ENCODE measurements at places on chromosomes 11 and 22. TPM values are rescaled to one million over a fixed set of nuclear protein-coding genes. Genes with fewer than 3 reads are reported as not detected.

DNA sequence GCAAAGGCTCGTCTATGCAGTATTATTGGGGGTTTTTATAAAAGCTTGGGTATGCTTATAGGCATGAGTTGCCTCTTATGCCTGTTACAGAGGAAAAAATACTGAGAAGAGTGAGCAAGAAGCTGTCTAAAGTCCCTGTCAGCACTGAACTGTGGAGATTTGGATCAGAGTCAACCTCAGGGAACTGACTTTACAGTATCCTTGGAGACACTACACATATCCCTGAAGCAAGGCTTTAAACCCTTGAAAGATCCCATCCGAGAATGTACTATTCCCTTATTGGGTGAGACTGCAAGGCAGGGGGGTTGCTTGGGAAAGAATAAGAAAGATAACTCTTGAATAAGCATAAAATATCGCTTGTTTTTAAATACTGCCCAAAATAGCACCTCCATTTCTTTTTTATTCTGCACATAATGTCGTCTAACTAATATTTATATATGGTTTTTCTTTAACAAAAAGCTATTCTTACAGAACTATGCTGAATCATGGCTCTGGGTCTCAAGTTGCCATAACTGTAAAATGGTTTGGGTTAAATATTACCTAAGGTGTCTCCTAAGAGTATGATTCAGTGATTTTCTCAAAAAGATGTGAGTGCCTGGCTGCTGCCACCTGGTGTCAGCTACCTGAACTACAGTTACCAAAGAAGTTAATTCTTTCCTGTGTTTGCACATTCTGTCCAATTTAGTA is 1062.8 kb downstream of the DLG2 start:
- peak; percentile 62 for DNase-seq

DNA sequence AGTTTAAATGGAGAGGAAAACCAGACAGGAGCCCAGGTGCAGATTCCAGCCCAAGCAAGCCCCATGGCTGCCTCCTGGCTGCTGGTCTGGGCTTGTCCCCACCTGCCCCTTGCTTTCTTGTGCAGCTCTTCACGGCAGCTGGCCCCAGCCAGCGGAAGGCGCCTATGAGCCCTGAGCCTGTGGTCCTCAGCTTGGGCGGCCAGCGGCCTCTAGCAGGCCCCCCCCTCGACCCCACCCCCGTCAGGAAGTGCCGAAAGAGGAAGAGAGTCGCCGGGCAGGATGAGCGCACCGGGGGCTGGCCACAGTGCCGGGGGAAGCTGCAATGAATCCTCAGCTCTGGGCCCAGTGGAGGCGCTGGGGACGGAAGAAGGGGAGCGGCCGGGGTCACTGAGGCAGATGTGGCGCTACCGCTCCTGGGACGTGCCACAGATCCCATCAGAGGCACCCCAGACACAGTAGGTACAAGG is 2.1 kb upstream of the DGKZ start:
- DNase-seq: no peak

GRCh38 chr22:27804470-27805297 is 3.1 kb upstream of the MN1 start:
- no peak for DNase-seq

DNA sequence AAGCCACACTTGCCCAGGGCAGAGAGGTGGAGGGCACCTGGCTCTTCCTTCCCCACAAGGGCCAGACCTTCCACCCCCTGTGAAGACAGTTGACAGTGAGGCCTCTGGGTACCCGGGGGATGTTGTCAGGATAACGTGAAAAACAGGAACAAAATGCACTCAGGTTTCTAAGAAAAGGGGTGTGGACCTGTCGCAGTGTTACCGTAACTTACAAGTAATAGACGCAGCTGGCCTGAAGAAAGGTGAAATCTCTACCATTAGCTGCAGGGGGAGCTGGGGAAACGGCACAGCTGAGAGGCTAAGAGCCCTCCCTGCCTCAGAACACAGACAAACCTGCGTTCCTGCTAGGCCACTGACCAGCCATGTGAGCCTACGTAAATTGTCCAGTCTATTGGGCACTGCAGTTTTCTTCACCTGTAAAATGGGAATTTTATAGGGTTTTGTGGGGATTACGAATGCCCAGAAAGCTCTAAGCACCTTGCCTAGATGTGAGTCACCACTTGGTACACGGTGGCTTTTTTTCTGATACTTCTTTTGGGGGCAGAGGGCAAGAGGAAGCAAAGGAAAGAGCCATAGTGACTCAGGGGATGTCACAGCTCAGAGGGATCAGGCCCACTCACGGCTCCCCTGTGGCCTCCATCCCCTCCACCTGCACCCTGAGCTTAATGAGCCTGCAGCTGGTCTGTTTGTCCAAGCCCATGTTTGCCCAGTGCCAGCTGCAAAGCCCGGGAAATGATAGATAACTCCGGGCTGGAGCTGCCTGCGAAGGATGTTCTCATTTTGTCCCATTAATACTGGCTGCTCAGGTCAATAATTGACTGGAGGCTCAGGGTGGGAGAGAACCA is 18.4 kb upstream of the CABP7 start:
- DNase-seq: no peak

LGR4 gene
- total RNA-seq: 46.8 TPM

CCDC116 gene
- total RNA-seq: not detected

DNA sequence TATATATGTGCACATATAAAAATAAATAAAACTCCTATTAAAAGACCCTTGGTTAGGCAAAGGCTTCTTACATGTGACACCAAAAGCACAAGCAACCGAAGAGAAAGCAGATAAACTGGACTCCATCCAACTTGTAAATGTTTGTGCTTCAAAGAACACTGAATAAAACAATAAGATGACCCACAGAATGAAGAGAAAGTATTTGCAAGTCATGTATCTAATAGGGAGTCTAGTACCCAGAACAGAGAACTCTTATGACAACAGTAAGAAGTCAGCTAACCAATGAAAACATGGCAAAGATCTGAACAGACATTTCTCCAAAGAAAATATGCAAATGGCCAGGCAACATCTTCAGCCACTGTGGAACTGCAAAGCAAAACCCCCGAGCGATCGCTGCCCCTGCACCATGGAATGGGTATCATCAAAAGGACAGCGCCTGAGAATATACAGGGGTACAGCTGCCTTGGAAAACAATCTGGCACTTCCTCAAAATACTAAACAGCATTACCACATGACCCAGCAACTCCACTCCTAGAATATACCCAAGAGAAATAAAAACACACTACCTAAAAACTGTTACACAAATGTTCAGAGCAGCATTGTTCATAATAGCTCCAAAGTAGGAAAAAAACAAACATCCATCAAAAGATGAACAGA is 17.2 kb downstream of the BRD1 start:
- no peak for DNase-seq

DNA sequence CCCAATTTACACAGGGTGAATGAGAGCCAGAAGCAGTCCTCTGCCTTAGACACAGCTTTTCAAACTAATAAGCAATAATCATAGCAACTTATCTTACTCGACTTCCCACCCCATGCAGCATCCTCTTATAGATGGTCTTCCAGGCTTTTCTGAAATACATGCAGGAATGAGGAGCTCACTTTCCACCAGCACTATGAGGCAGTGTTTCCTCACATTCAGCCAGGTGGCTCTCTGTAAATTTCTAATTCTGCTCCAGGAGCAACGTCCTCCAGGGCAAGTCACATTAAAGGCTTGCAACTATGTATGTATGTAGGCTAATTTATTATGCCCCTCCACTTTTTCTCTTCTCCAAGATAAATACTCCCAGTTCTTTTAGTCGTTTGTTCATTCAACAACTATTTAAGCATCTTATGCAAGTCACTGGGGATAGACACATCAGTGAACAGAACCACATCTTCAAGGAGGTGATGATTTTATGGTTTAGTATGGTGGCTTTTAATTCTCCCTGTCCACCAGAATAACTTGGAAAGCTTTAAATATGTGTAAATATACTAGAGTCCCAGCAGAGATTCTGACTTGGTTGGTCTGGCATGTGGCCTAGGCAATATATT is 59.9 kb downstream of the PAK1 start:
- DNase-seq: no peak

DNA sequence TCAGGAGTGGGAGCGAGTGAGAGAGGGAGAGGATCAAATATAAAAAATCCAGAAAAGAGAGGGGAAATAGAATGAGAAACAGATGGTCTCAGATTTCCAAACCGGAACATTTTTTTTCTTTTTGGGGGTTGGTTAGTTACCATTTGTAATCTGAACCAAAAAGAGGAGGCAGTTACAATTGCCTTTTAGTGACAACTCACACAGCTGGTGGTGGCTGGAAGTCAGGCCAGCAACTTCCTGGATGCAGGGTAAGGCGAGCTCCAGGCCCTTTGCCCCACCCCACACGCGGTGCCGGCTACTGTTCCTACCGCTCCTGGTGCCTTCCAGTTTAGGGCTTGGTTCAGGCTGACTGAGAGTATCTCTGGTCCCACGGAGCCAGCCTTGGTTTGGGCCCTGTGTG is 21.0 kb upstream of the UBASH3B start:
- DNase-seq: no peak

DNA sequence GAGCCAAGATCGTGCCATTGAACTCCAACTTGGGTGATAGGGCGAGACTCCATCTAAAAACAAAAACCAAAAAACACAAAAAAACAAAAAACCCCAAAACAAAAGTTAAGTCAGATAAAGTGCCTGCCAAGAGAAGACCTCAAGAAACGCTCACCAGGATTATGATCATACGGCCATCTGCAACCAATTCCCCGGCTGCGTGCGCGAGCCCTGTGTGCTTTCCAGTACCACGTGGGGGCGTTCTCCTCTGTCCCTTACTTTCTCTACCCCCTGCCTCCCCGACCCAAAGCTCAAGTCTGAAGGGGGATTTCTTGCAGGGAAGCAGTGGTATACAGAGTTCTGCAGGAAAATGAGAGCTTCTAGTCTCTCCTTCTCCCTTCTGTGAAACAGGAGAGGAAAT is 10.5 kb upstream of the RPS19BP1 start:
- no peak for DNase-seq

CLCF1 gene
- total RNA-seq: 32.6 TPM

RIMBP3B gene
- total RNA-seq: not detected

DNA sequence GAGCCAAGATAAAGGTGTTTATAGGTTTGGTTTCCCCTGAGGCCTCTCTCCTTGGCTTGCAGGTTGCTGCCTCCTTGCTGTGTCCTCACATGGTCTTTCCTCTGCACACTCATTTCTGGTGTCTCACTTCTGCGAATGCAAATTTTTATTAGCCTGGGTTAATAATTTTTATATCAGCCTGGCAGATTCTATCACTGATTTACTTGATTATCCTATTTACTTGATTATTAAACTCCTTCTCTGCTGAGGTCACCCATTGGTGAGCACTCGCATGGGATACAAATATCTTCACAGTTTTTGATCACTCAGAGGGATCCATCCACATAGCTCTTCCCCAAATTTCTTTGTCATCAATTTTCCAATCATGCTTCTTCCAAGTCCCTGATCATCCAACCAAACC is 90.9 kb upstream of the IGLL5 start:
- no peak for DNase-seq

- no peak for DNase-seq
Measured at GRCh38 chr11:43927925-43928707, 14.3 kb upstream of the C11orf96 start.

DNA sequence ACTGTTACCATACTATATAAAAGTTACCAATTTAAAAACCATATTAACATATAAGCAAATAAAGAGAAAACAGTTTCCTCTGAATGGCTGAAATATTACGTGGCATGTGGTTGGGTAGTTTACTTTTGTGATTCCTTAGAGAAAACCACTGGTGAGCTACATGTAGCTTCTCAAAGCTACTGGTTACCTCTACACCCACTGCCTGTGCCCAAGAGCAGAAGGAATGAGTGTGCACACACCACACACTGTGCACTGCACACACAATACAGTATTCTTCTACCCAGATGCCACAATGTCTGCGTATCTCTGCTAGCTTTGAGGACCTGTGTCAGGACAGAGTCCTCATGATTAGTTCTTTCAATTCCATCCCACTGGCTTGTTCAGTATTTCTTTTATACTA is 25.5 kb upstream of the YPEL1 start:
- DNase-seq: no peak

- DNase-seq: no peak
Measured at GRCh38 chr11:96197801-96198701, 144.9 kb downstream of the MAML2 start.

GRCh38 chr22:50445071-50445879 is 29.6 kb downstream of the SBF1 start:
- DNase-seq: peak; percentile 6

GRCh38 chr11:10747733-10748132 is 3.3 kb upstream of the CTR9 start:
- DNase-seq: no peak

DNA sequence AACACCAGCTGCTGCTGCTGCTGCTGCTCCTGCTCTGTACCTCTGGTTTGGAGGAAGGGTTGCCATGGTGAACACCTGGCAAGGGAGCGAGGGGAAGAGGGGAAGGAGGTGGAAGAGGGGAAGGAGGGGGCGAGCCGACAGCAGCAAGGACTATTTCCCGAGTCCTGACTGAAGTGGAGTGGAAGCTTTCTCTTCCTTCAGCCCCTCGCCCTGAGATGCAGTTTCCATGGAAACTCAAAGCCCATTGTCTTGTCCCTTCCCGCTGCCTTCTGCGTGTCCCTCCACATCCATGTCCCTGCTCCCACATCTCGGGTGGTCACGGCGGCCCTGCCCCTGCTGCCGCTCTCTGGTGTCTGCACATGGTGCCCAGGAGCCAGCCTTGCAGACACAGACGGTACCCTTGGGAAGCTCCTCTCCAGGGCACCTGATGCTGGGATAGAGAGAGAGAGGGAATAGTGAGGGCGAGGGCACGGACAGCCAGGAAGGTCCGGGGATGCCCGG is 28.6 kb downstream of the FAM83F start:
- no peak for DNase-seq

ENTHD1 gene
- total RNA-seq: 0.21 TPM

Measured in ascending aorta (tissue), 2 donors.